Smooth muscle cell of the umbilical artery (primary cell): ENCODE measurements at places on chromosomes 7 and 10. TPM values are rescaled to one million over a fixed set of nuclear protein-coding genes. Genes with fewer than 3 reads are reported as not detected.

ADCY1 gene
- total RNA-seq: 0.23 and 0.30 TPM in 2 replicates

ACSM6 gene
- not detected in 2 replicates for total RNA-seq

TRIM50 gene
- total RNA-seq: not detected in 2 replicates

MBL2 gene
- not detected in 2 replicates for total RNA-seq

OR6V1 gene
- not detected in 2 replicates for total RNA-seq

BICC1 gene
- total RNA-seq: 21.9 and 22.0 TPM in 2 replicates

FOXI2 gene
- not detected in 2 replicates for total RNA-seq

CYP3A7 gene
- total RNA-seq: 0.30 and 1.1 TPM in 2 replicates

MRLN gene
- total RNA-seq: not detected in 2 replicates

IGF2BP3 gene
- total RNA-seq: 17.2 and 53.6 TPM in 2 replicates

MRPS17 gene
- total RNA-seq: 6.9 and 10.7 TPM in 2 replicates

ITGA8 gene
- total RNA-seq: under 0.01 and 0.05 TPM in 2 replicates

KIF5B gene
- 165 and 207 TPM in 2 replicates for total RNA-seq

OR2A5 gene
- not detected in 2 replicates for total RNA-seq

CCDC3 gene
- total RNA-seq: 0.05 TPM in 1 of 2 replicates, not detected in the other

ZNF735 gene
- not detected in 2 replicates for total RNA-seq

CAV2 gene
- total RNA-seq: 42.5 and 149 TPM in 2 replicates

MBLAC1 gene
- 1.8 and 2.2 TPM in 2 replicates for total RNA-seq

MMRN2 gene
- 2.4 and 3.0 TPM in 2 replicates for total RNA-seq

CHST12 gene
- 4.5 and 10.8 TPM in 2 replicates for total RNA-seq

AGR3 gene
- total RNA-seq: not detected in 2 replicates

DYNC1I1 gene
- 0.69 and 0.89 TPM in 2 replicates for total RNA-seq
